Stimulated activated CD8-positive, alpha-beta memory T cell treated with anti-CD3 and anti-CD28 coated beads, Interleukin-2, amount 100 ng/mL, for 1 hour (primary cell): ENCODE measurements at places on chromosomes 6 and 20.
A peak's percentile ranks its signal among the peaks of the same experiment; 100 is the strongest.

GRCh38 chr20:3691897-3692296, 10.1 kb upstream of the ADAM33 start:
- no peak for DNase-seq

GRCh38 chr6:80179695-80180094, 73.2 kb downstream of the BCKDHB start:
- no peak for DNase-seq

GRCh38 chr20:21237956-21238799, 65.0 kb upstream of the XRN2 start:
- DNase-seq = no peak

DNA sequence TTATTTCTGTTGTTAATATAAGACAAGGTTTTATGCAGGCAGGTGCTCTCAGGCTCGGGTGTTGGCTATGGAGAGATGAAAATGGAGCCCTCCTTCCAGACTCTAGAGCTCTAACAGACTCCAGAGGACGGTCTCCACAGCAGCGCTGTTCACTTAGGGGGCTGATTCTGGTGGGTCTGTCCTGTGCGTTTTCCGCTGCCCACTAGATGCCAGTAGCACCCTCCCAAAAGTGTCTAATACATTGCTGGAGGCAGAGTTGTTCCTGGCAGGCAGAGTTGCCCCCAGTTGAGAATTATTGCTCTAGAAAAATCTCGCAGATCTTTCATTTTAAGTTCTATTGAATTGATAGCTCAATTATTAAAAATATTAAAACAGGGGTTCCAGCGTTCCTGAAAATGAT, 109.9 kb downstream of the MAP3K4 start:
- no peak for DNase-seq

DNA sequence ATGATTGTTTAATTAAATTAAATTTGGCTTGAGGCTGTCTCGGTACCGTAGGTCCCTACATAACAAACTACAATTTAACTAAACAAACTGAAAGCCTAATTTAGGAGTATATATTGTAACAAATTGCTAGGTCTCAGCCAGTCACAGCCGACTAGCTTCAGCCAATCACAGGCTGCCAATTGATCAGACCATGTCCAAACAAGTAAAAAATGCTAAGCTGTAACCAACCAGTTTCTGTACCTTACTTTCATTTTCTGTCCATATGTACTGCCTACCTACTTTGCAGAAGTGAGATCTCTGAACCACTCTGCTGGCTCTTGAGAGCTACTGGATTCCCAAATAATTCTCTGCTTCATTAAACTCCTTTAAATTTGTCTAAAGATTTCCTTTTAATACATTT, 648.0 kb upstream of the GJE1 start:
- DNase-seq = no peak

- DNase-seq = no peak
These were observed 61.1 kb downstream of the ZBTB2 start for GRCh38 chr6:151330130-151330696.

GRCh38 chr6:43313813-43314212, 5.2 kb upstream of the CRIP3 start:
- DNase-seq = no peak

GRCh38 chr6:124033501-124033900, 229.8 kb downstream of the NKAIN2 start:
- DNase-seq = no peak

GRCh38 chr6:2952557-2953095, 18.7 kb downstream of the SERPINB6 start:
- DNase-seq = peak; percentile 38

DNA sequence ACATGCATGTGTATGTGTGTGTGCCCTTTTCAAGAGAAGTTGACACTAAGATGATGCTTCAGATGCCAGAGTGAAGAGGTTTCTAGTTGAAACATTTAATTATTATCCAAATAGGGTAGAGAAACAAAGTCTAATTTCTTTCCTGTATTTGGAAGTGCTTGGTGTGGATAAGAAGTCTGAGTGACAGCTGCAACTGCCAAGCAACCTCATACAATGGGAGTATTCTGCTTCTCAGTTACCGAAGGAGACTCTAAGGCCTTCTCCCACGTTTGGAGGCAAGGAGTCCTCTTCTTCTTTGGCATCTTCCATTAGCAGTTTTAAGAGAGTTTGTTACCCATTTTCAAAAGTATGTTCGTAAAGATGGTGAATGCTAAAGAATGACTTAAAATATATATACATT, 82.4 kb downstream of the HDGFL1 start:
- DNase-seq = no peak

GRCh38 chr20:6663751-6664388, 103.6 kb upstream of the BMP2 start:
- no peak for DNase-seq

DNA sequence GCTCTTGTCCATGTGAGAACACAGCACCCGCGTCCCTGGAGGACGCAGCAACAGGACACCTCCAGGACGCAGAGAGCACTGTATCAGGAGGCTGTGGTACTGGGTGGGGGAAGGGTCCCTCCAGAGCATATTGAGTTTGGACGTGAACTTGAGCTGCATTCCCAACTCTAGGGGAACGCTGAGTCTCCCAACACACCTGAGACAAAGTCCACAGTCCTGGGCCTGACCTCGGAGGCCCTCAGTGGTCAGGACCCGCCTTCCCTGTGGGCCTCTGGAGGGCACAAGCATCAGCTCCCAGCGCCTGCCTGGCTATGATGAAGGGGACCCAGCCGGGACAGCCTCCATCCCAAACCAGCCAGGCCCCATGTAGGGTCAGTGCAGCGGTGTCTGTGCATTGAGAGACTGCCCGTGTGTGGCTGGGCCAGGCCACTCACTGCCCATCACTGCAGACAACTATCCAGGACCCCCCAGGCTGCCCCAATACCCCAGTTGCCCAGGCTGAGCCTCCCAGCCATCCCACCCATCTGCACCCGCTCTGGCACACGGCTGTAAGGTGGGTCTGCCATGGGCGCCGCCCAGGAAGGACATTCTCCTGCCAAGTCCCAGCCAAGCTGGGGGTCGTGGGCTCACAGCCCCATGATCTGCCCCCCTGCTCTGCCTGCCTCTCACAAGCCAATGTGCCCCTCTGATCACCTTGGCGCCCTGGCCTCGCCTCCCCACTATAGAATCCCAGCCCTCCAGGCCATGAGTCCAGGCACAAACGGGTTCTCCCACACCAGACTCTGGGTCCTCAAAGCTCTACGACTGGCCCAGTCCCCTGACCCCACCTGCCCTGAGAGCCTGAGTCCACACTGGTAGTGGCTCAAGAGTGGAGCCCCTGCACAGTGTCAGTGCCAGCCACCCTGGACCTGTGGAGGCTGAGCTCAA, 115.7 kb downstream of the TAF4 start:
- DNase-seq = no peak

DNA sequence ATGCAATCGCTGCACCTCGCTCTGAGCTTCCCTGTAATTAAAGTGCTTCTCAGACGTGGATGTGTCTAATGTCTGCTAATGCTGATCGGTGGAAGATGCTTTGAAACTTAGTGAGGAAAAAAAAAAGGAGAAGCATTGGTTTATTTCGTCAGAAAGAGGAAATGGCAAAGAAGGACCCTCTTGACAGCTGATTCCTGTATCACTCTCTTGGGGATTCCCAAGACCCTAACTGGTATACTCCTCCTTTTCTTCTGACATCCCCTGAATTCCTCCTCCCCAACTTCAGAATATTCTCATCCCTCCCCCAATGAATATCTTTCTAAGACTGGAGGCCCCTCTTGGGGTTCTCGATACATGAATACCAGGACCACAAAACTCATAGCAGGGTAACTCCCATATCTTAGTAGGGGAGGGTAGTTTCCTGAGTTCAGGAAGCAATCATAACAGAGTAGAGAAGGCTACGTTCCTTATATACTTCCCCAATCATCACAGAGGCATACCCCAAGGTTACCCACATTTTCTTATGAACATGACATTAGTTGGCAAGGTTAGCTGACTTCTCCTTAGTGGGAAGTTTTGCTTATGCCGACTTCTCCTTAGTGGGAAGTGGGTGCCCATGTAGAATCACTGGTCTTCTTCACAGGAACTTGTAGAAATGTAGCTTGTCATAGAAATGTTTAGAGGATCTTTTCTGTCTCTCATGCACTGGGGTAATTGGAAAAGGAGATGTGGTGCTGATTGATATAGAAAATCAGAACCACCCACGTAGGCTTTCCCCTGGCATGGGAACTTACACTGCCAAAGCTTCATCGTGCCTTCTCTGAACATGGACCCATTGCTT, 63.8 kb upstream of the ATXN1 start:
- DNase-seq = no peak

- no peak for DNase-seq
These were observed 672 bp downstream of the PKHD1 start for GRCh38 chr6:52086741-52087140.

DNA sequence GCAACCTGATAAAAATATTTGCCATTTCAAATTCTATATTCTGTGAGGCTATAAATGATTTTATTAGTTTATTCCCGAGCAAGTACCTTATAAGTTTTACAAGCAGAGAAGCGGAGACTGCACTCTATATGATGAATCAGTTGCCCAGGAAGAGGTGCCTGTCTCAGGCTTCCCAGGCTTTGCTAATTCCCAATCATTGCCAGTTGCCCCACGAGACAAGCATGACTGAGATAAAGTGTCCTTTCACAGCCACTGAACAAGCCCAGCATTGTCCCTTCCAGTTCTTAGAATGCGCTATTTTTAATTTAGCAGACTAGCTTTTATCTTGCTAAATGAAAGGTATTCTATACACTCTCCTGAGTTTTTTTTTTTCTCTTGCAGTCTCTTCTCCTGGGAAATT, 260.7 kb downstream of the ALDH8A1 start:
- DNase-seq = no peak

- DNase-seq = no peak
These were observed 108.5 kb downstream of the TSHZ2 start for GRCh38 chr20:53080687-53080962.

- DNase-seq = no peak
These were observed 325.4 kb downstream of the RNF144B start for GRCh38 chr6:18712595-18712994.

GRCh38 chr20:39105551-39105950, 143.4 kb downstream of the DHX35 start:
- DNase-seq = no peak

DNA sequence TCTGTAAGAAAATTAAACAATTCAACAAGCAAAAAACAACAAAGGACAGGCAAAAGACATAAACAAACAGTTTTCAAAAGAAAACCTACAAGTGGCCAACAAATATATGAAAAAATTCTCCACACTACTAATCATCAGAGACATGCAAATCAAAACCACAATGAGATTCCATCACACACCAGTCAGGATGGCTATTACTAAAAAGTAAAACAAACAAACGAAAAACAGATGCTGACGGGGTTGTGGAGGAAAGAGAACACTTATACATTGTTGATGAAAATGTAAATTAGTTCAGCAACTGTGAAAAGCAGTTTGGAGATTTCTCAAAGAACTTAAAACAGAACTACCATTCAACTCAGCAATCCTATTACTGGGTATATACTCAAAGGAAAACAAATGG, 537.6 kb downstream of the HDGFL1 start:
- no peak for DNase-seq

- DNase-seq = no peak
These were observed 156.1 kb downstream of the SYCP2 start for GRCh38 chr20:59777331-59777725.

GRCh38 chr6:85726206-85726605, 83.5 kb upstream of the SYNCRIP start:
- DNase-seq = no peak

DNA sequence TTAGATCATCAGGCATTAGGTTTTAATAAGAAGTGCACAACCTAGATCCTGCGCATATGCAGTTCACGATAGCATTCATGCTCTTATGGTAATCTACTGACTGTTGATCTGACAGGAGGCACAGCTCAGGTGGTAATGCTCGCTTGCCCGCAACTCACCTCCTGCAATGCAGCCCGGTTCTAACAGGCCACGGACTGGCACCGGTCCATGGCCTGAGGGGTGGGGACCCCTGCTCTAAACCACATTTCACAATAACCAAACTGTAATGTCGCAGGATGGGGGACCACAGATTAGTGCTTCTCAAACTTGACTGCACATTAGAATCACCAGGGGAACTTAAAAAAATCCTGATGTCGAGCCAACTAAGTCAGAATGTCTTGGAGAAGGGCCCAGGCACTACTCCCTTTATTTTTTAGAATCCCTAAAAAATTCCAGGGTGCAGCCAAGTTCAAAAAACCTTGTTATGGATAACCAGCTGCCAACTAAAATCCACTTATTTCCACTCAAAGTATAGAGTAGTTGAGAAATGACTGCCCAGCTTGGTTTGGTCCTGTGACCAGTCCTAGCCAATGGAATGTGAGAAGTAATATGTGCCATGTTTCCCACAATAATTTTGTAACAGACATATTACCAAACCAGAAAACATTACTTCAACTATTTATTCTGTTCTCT, 3.1 kb downstream of the SHPRH start:
- DNase-seq = no peak

- DNase-seq = no peak
These were observed 74.0 kb upstream of the EYA2 start for GRCh38 chr20:46820682-46821081.

- no peak for DNase-seq
These were observed 173.6 kb upstream of the MCHR2 start for GRCh38 chr6:100167585-100167984.

GRCh38 chr6:21258665-21259064, 334.9 kb upstream of the SOX4 start:
- no peak for DNase-seq

DNA sequence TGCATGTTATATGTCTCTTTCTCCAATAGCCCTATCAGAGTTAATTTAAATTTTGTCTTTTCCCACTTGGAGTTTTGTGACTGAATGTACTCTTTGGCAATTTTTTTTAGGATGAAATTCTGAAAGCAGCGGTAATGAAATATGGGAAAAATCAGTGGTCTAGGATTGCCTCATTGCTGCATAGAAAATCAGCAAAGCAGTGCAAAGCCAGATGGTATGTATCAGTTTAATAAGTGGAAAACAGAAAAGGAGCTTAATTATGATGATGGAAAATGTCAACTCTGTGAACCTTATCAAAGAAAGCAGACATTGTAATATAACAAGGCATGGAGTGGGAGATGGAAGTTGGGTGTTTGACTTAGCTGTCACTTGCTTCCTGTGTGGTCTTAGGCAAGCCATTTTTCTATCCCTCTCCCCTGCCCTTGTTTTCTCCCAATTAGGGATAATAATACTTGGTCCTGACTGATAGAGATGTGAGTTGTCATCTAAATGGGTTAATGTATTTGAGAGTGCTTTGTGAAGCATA, 2.7 kb downstream of the CDC5L start:
- DNase-seq = no peak

GRCh38 chr20:37081717-37082289, 14.0 kb downstream of the RBL1 start:
- DNase-seq = no peak

DNA sequence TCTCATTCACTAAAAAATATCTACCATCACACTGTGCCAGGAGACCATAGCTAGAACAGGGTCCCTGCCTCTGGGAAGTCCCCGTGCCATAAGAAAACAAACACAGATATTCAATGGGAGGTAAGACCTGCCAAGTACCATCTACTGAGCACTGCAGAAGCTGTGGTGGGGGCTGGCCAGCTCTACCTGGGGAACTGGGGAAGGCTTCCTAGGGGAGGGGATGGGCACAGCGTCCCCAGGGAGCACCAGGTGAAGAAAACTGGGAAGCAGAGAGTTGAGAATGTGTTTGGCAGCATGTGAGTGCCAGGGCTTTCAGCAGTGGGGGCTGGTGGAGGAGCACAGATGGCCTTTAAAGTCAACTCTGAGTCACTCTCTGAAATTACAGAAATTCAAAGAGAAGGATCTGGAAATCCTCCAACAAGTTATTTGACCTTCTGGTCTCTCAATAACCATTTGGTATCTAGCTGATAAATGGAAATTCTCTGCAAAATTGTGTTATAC, 85.2 kb downstream of the SHLD1 start:
- no peak for DNase-seq

- DNase-seq = no peak
These were observed 31.6 kb upstream of the MANEA start for GRCh38 chr6:95545686-95546085.
